ENCODE measurements at places on chromosomes 7 and 10. TPM values are rescaled to one million over a fixed set of nuclear protein-coding genes. Genes with fewer than 3 reads are reported as not detected.

- no peak for DNase-seq
These were observed 86.3 kb upstream of the VIPR2 start for GRCh38 chr7:159231017-159231416.

DNA sequence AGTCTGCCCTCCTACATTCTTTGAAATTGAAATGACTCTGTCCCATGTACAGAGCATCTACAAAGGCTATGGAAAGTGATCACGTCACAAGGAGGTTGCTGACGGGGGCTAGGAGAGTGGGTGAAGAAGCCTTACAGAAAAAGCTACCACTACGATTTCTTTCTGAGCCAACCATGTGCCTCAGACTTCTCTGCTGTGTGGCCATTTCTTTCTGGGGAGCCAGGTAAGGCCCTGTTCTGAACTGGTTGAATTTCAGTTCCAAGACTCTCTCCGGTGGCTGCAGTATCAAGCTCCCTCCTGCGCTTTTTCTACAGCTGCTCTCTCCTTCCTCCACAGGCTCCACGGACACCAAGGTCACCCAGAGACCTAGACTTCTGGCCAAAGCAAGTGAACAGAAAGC, 112.5 kb upstream of the PRSS1 start:
- no peak for DNase-seq

The SPDYE8 gene
- not detected for total RNA-seq

The SBDS gene
- total RNA-seq, result 63.4 TPM

The EEPD1 gene
- total RNA-seq, result 2.7 TPM

The PTPN20 gene
- total RNA-seq, result not detected
